ENCODE measurements at places on chromosomes 7 and 10. TPM values are rescaled to one million over a fixed set of nuclear protein-coding genes. Genes with fewer than 3 reads are reported as not detected.

The DNAJC12 gene
- total RNA-seq: 1.3 TPM

The TFPI2 gene
- 140 TPM for total RNA-seq

The PNLIP gene
- not detected for total RNA-seq

The HOXA10 gene
- 47.1 TPM for total RNA-seq

The SND1 gene
- 241 TPM for total RNA-seq

The EMX2 gene
- total RNA-seq: 4.5 TPM

The PAPOLB gene
- not detected for total RNA-seq

The JAKMIP3 gene
- total RNA-seq: under 0.01 TPM

The FAM25G gene
- total RNA-seq: not detected

The TAS2R5 gene
- 0.86 TPM for total RNA-seq

The CYP3A5 gene
- under 0.01 TPM for total RNA-seq

The NPFFR1 gene
- total RNA-seq: not detected

The NT5C3A gene
- total RNA-seq: 23.3 TPM

The ZFAND4 gene
- 5.5 TPM for total RNA-seq

The PPIF gene
- total RNA-seq: 42.7 TPM

The CCL24 gene
- not detected for total RNA-seq

The TAS2R40 gene
- total RNA-seq: not detected

The UFSP1 gene
- 5.6 TPM for total RNA-seq

The FBXW4 gene
- total RNA-seq: 31.6 TPM

The SCRN1 gene
- 113 TPM for total RNA-seq

The ANKRD1 gene
- 13.5 TPM for total RNA-seq

The CHRM2 gene
- total RNA-seq: 28.9 TPM

The PPP1R17 gene
- not detected for total RNA-seq

The INSYN2A gene
- under 0.01 TPM for total RNA-seq

The NEUROG3 gene
- total RNA-seq: not detected

The AKR1C3 gene
- total RNA-seq: 16.4 TPM

The CYP2C19 gene
- total RNA-seq: not detected

The ZNF485 gene
- total RNA-seq: 1.6 TPM

The BLNK gene
- not detected for total RNA-seq

The CELF2 gene
- total RNA-seq: 0.97 TPM

Data from fibroblast of villous mesenchyme (primary cell).